ENCODE measurements at places on chromosomes 7 and 10.
A peak's percentile ranks its signal among the peaks of the same experiment; 100 is the strongest.

GRCh38 chr7:1108264-1108920, 20.5 kb downstream of the GPER1 start:
- no peak overlapping the region for H3K4me3 ChIP-seq
- no peak overlapping the region for H3K27ac ChIP-seq
- H3K4me1 ChIP-seq, result peaks cover 28% of the 10 kb centered on the region
- peak; percentile 67 for DNase-seq
- no peaks in the 10 kb centered on the region for H3K27me3 ChIP-seq
- no peaks in the 10 kb centered on the region for H3K36me3 ChIP-seq

DNA sequence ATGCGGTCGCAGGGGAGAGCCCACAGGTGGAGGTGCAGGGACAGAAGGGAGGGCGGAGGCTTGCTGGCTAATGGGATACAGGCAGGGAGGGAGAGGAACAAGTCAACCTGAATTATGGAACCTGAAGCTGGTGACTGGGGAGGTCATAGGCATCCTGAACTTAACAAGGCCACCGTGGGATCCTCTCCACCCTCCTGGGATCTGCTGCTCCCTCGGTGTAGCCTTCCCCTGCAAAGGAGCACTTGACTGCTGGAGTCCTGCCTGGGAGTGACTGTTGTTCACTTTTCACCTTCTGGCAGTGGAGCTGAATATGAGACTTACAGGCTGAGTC, 223.1 kb downstream of the GFRA1 start:
- H3K27me3 ChIP-seq, result no peaks in the 10 kb centered on the region
- no peak overlapping the region for H3K27ac ChIP-seq
- no peaks in the 10 kb centered on the region for H3K4me1 ChIP-seq
- no peak for DNase-seq
- no peak overlapping the region for H3K4me3 ChIP-seq
- H3K36me3 ChIP-seq, result no peaks in the 10 kb centered on the region

DNA sequence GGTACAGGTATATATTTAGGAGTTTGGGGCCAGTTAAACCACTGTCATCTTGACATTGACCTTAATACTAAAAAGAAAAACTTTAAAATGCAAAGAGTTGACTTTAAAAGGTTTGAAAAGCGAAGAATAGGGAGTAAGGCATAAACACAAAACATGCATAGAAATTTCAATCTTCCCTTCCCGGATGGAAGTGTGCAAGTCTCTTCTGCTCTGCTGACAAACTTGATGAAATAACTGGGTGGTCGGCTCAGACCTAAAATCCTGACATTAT, 3.4 kb upstream of the SPAG6 start:
- DNase-seq, result no peak
- H3K4me3 ChIP-seq, result no peak overlapping the region
- no peaks in the 10 kb centered on the region for H3K36me3 ChIP-seq
- peaks cover 74% of the 10 kb centered on the region for H3K27me3 ChIP-seq
- H3K27ac ChIP-seq, result no peak overlapping the region

DNA sequence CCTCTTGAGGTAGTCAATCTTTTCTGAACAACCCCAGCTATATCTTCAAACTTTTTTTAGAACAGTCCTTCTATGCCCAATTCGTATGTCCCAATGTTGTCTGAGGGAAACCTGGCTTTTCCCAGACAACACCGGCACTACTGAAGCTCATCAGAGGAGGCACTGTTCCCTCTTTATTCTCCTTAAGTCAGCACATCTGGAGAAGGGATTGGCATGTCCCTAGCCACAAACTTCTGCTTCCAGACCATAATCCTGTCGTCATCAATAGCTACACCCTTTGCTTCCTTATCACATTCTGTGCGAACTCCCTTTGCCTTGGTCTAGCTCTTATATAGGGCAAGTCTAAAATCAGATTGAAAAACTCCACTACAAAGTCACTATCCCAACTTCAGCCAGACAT, 22.9 kb downstream of the PON3 start:
- no peak overlapping the region for H3K27ac ChIP-seq
- H3K36me3 ChIP-seq, result no peaks in the 10 kb centered on the region
- H3K4me3 ChIP-seq, result no peak overlapping the region
- DNase-seq, result no peak
- H3K4me1 ChIP-seq, result no peaks in the 10 kb centered on the region
- no peaks in the 10 kb centered on the region for H3K27me3 ChIP-seq
